ENCODE measurements at places on chromosomes 4 and X.

GRCh38 chr4:2537011-2537830 is 774 bp downstream of the FAM193A start:
- peak; percentile 36 for DNase-seq

DNA sequence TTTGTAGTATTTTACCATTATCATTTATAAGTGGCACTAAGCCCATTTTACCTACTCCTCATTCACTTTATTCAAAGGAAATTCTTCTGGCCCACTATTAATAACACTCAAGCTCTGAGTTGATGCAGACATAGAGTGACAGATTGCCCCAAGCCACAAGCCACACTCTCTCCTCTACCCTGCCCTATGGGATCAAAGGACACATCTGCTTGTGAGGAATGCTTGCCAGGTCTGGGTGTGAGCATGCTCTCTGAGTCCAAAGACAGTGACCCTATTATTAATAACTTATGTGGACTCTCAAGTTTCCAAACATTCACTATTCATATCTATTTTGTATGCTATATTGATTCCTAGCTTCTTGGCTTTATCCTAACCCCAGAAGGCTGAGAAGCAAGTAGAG is 18.5 kb downstream of the ETNPPL start:
- DNase-seq, result no peak

- DNase-seq, result no peak
These were observed 268.5 kb downstream of the ARAP2 start for GRCh38 chr4:35975617-35976355.

DNA sequence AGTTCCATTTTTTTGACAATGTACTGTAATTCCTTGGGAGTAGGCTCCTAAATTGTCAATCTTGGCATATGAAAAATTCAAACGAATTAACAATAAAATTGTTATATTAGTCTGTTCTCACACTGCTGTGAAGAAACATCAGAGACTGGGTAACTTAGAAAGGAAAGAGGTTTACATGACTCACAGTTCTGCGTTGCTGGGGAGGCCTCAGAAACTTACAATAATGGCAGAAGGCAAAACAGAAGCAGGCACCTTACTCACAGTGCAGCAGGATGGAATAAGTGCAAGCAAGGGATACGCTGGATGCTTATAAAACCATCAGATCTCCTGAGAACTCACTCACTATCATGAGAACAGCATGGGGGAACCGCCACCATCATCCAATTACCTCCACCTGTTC is 246.4 kb upstream of the TRAM1L1 start:
- no peak for DNase-seq

DNA sequence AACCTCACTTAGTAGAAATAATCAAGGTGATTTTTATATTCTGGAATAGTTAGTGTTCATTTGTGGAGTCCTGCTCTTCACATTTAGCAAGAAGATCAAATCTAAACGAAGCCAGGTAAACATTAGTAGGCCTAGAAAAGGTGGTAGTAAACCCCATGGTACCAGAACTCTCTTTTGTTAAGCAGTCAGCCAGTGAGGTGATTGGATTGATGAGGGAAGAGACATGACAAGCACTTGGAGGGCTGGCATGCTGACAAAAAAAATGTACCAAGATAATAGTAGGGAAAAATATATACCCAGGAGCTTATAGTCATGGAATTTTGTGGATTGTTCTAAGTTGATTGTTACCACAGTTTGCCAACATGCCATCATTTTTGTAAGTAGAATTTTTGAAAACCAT is 163.8 kb downstream of the BANK1 start:
- no peak for DNase-seq

DNA sequence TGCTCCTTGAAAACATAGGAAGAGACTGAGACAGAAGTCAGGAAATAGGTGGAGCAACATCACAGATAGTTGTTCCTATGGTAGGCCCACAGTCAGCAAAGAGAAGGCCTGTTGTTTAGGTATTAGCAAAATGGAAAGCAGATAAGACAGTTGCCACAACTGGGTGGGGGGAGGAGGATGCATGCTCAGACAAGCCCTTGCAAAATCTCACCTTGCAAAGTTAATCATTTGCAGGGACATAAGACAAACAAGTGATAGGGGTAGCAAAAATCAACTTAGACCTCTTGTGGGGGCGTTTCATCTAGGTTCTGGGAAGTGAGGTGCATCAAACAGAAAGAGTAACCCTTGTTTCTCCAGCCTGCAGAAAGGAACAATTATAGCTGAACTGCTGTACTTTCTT is 30.7 kb downstream of the SERPINA7 start:
- no peak for DNase-seq

DNA sequence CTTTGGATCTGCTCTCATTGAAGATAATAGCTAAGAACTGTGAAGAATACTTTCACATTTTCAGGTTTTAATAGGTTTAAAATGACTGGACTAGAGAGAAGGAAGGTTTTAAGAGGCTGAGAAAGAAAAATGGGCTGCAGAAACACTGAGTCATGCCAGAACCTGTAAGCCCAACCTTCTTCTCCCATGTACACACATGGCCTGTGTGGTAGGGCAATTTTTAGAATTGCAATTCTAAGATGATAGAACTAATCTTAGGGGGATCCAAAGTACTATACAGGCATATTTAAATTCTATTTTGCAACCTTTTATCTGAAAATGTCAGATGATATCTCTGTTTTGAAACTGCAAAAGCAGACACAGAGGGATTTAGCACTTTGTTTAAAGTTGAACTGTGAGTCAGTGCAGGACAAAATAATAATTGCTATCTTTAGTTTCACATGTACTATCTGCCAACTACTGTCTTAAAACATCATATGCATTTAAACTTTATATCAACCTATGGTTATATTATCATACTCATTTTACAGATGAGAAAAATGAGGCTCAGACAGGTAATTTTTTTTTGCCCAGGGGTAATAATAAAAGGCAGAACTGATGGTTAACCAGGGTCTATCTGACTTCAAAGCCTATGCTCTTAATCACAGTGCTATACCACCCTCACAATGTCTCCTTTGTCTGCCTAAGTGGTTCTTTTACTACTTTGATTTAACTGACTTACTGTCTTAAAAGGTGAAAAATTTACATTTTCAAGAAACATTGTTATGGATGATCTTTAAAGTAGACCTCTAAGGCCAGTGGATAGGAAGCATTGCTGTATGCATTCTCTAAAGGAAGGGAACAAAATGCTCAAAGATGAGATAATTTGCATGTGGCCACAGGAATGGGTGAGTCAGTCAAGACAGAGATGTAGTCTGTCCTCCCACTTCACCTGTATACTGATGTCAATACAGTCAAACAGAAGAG is 4.3 kb downstream of the TMPRSS11E start:
- DNase-seq, result no peak

- no peak for DNase-seq
These were observed 15.6 kb upstream of the NAT8L start for GRCh38 chr4:2043396-2044118.

GRCh38 chrX:118239913-118240698 is 105.8 kb upstream of the WDR44 start:
- no peak for DNase-seq

GRCh38 chr4:105944540-105944939 is 49.3 kb downstream of the NPNT start:
- no peak for DNase-seq

DNA sequence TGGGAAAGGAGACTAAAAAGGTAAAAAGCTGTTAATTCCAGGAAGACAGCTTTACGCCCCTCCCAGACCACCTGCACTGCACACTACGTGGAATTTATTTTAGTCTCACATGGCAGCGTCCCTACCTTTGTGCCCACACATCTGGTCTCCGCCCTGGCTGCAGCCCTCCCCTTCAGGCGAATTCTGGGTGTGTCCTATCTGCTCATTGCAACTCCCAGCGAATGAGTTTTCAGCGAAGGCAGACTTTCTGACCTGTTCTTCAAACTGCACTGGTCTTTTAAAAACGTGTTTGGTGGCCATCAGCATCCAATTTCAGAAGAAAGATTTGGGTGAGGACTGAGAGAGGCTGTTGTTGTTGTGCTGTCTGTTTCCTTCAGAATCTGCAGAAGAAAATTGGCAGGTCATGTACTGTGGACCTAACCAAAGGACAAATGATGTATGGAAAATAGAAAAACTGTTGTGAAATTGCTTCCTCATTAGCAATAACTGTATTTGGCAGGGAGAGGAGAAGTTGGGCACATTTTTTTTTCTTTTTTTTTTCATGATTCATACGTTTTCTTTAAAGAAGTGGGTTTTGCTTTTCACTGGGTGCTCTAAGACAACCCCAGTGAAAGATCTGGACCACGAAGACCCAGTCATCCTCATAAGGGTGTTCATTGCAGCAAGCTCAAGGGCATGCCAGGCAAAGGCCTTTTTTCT is 4.2 kb downstream of the TLR8 start:
- DNase-seq, result no peak

DNA sequence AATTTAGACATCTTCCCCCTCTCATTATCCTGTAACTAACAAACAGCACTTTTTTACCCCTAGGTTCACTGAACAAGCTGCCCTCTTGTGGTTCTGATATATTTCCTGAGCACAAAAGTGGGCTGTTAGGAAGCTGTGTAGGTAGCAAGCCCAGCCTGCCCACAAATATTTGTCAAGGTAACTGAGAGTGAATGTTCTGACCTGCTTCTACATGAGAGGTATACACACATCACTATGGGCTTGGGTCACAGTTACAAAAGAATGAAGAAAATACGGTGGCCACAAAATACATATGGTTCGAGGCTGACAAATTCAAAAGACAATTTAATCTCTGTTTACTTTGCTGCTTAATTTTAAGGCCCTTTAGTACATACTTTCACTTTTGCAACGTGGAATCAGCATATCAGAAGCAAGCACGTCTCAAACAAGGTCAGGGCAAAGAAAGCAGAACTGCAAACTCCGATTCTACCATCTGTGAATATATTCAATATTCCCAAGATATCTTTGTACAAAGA is 78.7 kb downstream of the RBM47 start:
- DNase-seq, result no peak

DNA sequence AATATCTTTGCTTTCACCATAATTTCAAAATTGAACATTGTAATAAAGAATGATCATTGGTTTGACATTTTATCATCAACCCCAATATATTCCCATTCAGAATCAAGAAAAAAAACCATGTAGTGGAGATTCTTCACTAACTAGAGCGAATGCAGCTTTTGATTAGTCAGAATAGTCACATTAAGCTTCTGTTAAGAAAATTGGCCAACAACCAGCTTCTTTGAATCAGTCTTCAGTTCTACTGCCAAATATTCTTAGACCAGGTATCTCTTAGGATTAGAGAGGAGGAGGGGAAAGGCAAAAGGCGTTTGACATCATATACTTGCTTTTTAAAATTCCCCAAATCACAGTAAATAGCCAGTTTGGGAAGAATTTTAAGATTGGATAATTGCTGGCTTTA is 22.2 kb upstream of the TBC1D8B start:
- DNase-seq, result no peak

DNA sequence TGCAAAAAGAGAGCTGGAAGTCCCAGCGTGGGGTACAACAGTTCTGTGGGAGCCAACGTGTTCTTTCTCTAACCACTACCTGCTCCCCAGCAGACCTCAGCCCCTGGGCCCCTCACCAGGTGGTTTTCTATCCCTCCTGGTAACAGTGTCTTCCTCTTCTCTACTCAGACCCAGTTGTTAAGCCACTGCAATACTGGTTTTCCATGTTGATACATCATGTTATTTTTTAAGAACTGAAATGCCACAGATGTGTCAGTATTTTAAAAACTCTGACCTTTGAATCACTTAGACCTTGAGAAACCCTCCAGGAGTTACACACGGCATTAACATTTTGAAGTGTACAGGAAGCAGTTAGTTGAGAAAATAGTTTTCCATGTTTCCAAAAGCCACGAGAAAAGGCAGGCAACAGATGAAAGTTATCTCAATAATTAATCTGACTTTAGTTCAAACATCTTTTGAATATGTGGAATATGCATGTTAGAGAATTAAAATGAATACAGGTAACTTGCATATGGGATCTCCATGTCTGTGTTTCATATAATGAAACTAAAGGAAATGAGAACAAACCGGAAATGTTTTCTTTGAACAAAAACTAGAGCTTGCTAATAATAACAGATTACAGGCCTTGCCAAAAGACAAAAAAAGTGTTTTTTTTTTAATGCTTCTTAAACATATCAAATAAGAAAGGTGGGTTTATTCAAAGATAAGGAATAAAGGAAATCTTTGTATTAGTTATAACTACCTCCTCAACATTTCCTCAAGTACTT is 108.8 kb downstream of the ZNF827 start:
- no peak for DNase-seq

DNA sequence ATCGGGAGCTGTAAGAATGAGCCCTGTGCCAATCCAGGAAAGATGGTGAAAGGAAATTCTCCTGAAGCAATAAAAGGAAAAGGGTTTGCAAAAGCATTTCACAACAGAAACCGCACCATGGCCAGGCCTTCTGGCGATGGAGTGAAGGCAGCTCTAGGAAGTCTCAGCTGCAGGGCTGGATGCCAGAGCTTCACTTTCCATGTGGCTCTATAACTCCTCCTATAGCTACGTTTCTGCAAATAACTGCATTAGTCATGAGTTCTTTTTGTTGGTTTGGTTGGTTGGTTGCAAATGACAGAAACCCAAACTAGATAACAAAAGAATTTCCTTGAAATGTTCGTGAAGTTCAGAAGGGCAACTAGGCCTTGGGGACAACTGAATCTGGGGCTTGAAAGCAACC is 84.6 kb downstream of the RELL1 start:
- no peak for DNase-seq

DNA sequence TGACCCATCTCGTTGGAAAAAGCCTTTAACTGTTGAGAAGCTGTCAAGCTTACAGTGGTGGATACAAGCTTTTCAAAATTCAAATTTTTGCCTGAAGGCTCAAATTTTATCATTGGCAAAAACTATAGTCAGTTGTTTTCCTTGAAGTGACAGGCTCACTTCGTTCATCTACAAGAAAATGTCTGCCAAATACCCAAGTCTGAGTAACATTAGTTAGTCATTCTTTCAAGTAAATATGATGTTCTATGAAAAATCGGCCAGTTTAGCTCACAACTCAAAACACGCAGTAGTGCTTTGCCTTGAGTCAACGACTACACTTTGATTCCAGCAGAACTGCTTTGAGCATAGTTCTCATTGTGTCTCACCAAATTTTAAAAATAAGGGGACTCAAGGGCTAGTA is 170.3 kb upstream of the MAMLD1 start:
- no peak for DNase-seq

DNA sequence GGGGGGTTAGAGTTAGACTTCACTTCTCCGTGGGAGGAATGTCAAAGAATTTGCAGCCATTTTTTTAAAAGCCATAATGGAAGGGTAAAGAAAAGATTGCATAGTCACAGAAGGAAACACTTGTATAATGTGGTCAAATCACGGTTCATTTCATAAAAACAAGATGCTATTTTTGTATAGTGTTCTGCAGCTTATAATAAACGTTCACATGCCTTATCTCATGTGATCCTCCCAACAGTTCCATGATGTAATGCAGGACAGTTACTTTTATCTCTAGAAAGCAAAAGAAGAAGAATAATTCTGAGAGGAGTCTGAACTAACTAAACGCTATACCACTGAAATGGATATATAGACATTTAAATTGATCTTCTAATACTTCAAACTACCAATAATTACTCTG is 71.3 kb upstream of the CAMK2D start:
- no peak for DNase-seq

GRCh38 chr4:159899596-159899995 is 796.7 kb downstream of the RAPGEF2 start:
- no peak for DNase-seq

GRCh38 chr4:14087921-14088320 is 460.4 kb upstream of the BOD1L1 start:
- DNase-seq, result no peak
